NCI-H187 treated with DMSO at 0.1 percent for 48 hours (cell line): ENCODE measurements at places on chromosomes 4 and X.
A peak's percentile ranks its signal among the peaks of the same experiment; 100 is the strongest.

DNA sequence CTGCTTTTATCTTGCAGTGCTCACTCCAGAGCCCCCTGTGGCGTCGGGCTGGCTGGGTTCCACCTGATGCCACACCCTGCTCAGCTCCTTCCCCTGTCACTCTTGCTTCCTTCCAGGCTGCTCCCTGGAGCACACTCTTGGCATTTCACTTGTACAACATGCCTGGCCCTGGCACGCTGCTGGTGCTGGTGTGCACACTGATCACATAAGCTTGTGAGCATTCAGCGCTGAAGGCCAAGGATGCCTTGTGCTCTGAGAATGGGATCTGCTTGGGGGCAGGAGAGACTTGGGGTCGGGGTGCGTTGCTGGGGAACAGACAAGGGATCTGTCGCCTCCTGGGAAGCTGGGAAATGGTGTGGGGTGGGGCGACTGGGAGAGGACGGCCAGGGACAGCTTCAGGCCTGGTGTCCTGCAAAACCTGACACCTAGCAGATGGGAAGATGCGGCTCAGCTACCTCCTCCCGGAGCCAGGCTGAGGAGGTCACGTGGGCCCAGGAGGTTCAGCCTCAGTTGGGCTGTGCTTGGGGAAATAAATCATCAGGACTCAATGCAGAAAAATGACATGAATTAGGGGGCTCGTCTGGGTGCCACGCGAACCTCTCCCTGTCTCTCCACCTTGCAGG lies 108.5 kb downstream of the PHKA2 start:
- no peak for DNase-seq

DNA sequence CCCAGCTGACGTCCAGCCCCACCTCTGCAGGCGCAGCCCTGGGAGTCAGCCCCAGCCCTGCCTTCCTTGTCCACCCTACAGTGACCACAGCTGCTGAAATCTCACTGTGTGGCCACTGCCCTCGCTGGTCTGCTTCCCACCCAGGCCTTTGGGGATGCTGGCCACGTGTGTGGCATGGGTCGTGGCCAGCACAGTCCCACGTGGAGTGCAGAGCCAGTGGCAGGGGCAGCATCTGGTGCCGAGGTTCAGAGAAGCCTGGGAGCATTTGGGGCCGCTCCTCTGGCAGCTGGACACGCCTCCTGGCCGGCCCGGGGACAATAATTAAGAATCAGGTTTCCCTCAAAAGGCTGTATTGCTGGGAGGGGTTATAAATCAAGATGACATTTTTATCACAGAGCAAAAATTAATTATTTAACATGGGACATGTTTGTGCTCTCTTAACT lies 92.1 kb downstream of the HMX1 start:
- DNase-seq, result no peak

DNA sequence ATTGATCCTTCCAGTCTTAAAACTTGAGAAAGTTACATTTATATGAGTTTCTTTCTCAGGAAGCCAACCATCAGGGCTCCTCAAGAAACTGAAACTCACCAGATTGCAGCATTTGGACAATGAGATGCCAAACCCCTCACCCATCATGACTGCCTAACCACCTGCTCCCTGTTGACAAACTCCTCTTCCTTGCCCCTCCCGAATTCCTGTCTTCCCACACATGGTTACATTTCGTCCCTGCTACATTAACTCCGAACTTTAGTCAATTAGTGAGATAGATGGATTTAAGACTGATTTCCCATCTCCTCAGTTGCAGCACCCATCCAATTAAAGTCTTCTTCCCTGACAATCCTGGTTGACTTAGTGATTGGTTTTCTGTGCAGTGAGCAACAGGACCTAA lies 118.7 kb downstream of the ZNF330 start:
- no peak for DNase-seq

GRCh38 chr4:112076919-112077608 lies 68.2 kb upstream of the FAM241A start:
- DNase-seq, result no peak

DNA sequence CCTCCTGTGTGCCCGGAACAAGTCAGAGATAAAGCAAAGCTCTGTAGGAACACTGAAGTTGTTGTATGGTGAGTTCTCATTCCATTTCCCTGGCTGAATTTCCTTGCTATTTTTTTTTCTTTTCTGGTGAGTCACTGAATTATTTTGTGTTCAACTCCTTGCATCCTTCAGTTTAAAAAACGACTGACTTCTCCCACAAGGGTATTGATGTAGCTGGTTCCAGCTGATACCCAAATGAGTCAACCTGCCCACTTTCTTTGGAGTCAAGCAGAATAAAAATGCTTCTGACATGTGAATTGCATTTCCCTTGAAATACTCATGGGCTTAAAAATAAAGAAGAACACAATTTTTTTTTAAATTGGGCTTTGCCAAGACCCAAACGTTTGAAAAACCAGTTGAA lies 85.5 kb downstream of the SHOX start:
- no peak for DNase-seq

DNA sequence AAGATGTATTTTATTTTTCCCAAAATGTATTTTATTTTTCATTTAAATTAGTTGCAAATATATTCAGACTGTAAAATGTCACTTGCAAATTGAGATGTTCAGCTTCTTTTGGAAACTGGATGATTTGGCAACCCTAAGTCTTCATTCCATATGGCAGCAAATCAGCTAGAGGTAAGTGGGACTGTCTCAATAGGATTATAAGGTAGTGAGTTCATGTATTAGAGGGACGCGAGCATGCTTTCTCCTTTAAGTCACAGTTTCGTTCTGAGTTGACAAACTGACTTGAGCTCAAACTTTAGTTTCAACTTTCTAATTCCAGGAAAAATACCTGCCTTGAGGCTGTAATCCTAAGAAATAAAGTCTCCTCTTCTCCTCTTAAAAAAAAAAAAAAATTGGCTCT lies 44.2 kb upstream of the TMEM131L start:
- DNase-seq, result no peak

GRCh38 chrX:45592101-45592500 lies 391.4 kb upstream of the DIPK2B start:
- DNase-seq, result no peak

- DNase-seq, result no peak
Measured at GRCh38 chr4:11566444-11567022, 137.8 kb upstream of the HS3ST1 start.

DNA sequence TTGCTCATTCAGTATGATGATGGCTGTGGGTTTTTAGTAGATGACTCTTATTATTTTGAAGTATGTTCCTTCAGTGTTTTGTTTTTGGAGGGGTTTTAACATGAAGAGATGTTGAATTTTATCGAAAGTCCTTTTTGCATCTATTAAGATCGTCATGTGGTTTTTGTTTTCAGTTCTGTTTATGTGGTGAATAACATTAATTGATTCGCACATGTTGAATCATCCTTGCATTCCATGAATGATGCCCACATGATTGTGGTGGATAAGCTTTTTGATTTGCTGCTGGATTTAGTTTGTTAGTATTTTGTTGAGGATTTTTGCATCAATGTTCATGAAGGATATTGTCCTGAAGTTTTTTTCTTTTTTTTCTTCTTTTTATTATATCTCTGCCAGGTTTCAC lies 347.4 kb upstream of the EPHA5 start:
- DNase-seq, result no peak

GRCh38 chr4:169058312-169058711 lies 48.3 kb upstream of the CBR4 start:
- DNase-seq, result no peak

DNA sequence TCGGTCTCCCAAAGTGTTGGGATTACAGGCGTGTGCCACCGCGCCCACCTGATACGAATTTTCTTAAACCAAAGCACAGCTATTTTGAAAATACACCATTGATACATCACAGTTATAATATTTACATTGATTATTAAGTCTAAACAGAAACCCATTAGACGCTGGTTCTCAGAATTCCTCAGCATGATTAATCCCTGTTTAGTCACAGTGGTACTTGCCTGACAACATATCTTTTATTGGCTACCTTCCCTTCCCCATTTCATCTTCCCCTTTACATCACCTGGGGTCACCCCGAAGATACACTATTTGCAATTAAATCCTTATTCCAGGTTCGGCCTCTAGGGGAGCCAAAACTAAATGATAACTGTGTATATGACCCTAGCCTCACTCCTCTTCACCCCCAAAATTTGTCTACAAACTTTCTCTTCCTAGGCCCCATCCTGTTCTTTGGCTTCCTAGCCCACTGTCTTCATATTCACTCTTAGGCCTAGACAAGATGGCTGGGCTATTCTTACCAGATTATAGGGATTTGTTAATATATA lies 36.8 kb upstream of the IL1RAPL1 start:
- DNase-seq, result no peak

DNA sequence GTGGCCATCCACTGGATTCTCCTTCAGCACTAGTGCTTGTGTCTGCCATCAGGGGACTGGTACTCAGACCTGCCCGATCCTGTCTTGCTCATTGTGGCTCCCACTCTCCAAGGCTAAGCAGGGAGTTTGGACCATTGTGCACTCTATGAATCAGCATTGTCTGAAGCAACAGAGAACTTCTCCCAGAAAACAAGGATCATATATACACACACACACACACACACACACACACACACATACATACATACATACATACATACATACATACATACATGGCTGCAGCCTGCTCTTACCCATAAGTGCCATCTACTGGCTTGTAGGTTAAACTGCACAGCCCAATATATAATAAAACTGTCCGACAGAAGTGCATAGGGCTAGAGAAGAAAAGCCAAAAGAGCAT lies 345.3 kb upstream of the LCORL start:
- no peak for DNase-seq

DNA sequence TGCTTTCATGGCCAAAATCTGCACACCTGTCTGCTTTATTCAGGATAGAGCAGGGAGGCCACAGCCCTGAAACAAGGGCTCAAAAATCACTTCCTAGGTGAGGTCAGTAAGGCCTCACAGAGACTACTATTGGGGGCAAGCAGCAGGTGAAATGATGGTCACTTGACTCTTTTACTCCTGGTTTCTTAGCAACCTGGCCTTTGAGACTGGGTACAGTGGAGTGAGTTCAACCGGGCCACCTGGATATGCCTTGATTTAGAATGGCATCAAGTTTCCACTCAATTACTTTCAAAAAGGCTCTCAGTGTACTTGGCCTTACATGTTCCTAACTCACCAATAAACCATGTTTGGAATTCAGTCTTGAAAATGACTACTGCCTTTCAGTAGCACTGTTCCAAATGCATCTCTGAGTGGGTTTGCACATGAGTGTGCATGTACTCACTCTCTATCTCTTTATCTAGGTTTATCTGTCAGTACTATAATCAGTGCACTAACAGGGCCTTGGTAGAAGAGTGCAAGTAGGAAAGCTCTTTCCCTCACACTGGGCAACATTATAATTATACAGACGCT lies 388.2 kb downstream of the OPHN1 start:
- peak; percentile 24 for DNase-seq

DNA sequence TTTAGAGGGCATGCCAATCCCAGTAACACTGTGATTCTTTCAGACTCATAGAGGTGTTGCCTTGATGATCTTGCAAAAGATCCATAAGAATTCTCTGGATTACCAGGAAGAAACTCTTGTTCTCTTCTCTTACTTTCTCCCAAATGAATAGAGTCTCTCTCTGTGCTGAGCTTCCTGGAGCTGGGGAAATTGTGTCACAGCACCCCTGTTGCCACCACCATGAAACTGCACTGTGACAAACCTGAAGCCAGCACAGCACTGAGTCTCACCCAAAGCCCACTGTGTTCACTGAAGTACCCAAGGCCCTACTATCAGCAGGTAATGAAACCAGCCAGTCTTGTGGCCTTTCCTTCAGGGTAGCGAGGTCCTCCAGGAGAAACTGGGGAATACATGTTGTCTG lies 332.7 kb upstream of the FGF16 start:
- DNase-seq, result no peak

DNA sequence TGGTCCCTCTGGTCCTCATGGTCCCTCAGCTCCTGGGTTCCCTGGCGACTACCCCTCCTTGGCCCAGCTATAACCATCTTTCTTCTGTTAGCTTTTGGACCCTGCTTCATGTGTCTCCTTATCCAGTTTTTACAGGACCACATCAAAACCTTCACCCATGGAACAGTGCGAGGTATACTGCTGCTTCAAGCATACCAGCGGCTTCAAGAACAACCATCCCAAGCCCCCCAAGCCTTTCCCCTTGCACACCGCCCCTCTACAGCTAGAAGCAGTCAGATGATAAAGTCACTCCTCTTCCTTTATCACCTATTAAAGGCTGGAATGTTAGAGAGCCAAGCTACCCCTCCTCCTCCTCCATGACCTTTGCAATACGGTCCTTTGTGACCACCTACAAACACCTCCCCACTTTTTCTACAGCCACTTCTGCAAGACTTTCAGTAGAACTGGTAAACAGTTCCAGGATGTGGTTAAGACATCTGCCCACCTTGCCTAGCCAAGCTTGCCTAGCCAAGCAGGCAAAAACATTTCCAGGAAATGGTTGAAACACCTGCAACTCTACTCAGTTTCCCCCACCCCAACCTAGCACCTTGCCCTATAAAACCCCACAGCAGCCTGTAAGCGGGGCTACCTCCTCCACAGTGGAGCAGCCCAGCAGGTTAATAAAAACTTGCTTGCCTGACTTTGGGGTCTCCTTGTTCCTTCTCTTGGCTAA lies 125.7 kb downstream of the ZC4H2 start:
- no peak for DNase-seq

GRCh38 chr4:55340266-55340665 lies 5.8 kb upstream of the SRD5A3 start:
- no peak for DNase-seq

DNA sequence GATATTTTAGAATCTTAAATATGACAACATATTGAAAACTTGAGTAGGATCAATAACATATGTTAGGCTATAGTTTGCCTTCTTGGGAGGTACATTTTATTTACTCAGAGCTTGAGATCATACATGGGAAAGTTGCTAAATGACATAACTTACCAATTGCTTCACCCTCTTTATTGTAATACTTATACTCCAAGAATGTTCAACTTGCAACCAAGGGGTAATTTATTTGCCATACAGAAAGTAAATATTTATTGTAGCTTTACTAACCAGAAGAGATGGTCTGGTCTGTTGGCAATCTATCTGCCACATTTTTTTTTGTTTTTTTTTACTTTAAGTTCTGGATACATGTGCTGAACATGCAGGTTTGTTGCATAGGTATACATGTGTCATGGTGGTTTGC lies 426.6 kb downstream of the ARHGAP24 start:
- DNase-seq, result no peak

DNA sequence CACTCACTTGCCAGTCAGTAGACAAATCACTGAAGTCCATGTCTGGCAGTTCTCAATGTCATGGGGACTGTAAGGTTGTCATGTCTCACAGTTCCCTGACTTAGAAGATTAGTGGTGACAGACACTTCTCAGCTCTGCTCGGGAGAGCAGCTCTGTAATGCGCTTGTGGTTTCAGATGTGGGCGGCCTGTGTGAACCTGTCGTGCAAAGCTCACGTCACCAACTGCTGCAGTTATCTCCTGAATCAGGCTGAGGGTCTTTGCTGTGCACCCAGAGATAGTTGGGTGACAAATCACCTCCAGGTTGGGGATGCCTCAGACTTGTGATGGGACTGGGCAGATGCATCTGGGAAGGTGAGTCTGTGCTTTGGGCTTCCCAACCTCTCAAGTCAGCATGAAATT lies at the start of gene IL9R:
IL9R (plus strand) TSS at position 261 of the 400 bp plus-strand sequence; CDS start at position 325, 64 bp downstream.
- no peak for DNase-seq
